Fibroblast of gingiva (primary cell): ENCODE measurements at places on chromosomes 3 and 15.
A peak's percentile ranks its signal among the peaks of the same experiment; 100 is the strongest.

- peak; percentile 51 for DNase-seq
Measured at GRCh38 chr3:82011336-82011735, 249.9 kb upstream of the GBE1 start.

- DNase-seq = no peak
Measured at GRCh38 chr3:160245261-160245800, 20.1 kb downstream of the C3orf80 start.

DNA sequence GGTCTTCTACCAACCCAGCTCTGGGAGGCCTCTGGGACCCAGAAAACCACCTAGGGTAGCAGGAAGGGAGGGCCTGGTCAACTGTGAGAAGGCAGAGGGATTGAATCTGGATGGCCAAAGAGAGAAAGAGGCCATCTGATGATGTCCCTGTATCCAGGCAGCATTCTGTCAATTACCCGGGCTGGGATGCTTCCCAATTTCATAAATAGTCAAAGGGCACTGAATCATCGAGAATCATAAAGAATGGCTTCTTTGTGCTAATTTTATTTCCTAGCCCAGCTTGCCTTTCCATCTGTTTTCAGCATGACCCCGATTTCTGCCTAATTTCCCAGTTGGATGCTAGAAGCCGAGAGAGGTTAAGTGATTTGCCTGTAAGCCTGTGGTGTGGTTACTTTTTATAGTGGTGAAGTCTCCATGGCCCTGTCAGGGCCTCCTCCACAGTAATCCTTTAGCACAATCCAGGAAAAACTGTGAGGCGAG is 129.2 kb downstream of the FAM43A start:
- no peak for DNase-seq

- DNase-seq = peak; percentile 97
Measured at GRCh38 chr15:67109141-67110034, 44.0 kb downstream of the SMAD3 start.

- peak; percentile 40 for DNase-seq
Measured at GRCh38 chr3:112984485-112984884, 6.3 kb upstream of the GTPBP8 start.

DNA sequence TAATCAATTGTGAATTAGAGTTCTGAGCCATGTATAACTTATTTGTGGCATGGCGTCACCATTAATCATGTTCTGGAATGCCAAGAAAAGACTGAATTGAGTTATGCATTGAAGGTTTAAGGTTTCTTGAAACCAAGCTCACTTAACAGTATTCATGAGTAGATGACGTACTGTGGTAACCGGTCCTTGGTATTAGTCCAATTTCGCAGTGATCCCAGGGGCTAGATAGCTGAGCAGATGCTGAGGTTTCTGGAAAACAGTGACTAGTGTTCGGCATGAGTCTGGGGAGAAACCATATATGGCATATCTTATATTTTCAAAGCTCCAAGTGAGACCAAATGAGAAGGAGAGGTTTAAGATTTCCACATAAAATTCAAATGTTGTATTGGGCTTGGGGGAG is 218.3 kb upstream of the LYSMD4 start:
- no peak for DNase-seq

DNA sequence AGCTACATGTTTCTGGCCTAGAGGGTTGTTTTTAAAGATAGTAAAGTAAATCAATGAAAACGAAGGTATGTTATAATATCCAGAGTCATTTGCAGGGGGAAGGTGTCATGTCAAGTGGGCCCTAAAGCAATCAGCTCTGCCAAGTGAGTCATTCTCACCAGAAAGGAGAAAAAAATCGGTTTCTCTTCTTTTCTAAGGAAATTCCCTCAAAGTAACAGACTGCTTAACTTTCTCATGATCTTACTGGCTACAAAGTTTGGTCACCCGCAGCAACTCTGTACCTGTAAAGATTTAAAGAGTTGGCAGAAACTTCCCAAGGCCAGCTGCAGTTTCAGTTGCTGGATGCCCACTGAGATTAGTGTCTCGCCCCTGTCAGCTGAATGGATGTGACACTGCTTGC is 5.5 kb upstream of the FSIP1 start:
- DNase-seq = no peak

- no peak for DNase-seq
Measured at GRCh38 chr3:20546636-20547035, 360.6 kb upstream of the SGO1 start.

- no peak for DNase-seq
Measured at GRCh38 chr3:122301063-122301462, 24.0 kb upstream of the CSTA start.

DNA sequence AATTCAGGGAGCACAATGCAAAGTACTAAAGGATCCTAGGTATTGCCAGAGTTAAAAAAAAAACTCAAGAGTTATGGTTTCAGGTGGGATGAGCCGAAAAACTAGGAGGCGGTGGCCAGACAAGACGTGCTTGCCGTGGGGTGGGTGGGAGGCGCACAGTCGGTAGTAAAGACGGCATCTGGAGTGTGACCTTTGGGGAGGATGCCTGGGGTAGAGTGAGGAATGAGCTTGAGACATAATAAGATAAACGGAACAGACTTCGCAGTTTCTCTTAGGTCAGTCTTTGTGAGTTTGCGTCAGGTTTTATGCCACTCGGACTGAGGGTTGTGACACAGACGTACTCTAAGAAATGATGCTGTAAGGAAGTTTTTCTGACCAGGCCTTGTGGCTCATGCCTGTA is 139.6 kb downstream of the LRRK1 start:
- DNase-seq = no peak

DNA sequence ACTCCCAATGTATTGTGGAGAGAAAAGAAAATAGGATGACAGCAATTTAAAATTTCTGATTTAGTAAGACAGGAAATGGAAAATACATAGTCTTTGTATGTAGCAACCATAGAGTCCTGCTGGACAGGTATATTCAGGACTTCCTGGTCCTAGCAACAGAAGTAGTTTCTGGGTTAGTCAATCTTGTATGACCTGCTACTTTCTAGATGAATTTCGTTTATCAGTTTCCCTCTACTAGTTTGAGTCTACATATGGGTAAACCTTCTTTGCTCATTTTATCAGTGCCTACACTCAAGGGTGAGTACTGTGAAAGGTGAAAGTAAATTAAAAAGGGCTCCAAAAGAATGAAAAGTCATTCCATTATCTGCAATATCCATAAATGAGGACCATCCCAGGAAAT is 309.8 kb downstream of the UNC13C start:
- no peak for DNase-seq

- DNase-seq = no peak
Measured at GRCh38 chr3:78757731-78758130, 1010.1 kb downstream of the ROBO1 start.

GRCh38 chr3:197002701-197003454 is 26.7 kb downstream of the MELTF start:
- peak; percentile 63 for DNase-seq

- DNase-seq = no peak
Measured at GRCh38 chr3:69200384-69201068, 78.1 kb upstream of the LMOD3 start.

- DNase-seq = no peak
Measured at GRCh38 chr3:37347941-37348340, 173.6 kb upstream of the LRRFIP2 start.

DNA sequence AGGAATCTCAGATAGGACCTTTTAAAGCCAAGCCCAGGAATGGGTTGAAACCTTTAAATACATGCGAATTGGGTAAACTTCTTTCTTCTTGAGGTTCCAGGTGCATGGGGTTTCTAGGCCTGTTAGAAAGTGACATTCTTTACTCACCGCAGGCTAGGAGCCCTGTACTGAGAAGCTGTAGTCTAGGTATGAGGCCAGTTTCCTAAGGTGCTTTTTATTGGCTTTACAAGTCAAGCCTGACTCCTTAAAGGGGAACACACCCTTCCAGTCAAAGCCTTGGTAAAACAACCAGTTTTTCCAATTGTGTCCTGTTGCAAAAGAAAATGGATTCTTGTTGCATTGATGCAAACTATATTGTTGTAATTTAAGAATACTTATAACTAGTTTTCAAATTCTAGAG is 76.1 kb upstream of the ATP11B start:
- no peak for DNase-seq

DNA sequence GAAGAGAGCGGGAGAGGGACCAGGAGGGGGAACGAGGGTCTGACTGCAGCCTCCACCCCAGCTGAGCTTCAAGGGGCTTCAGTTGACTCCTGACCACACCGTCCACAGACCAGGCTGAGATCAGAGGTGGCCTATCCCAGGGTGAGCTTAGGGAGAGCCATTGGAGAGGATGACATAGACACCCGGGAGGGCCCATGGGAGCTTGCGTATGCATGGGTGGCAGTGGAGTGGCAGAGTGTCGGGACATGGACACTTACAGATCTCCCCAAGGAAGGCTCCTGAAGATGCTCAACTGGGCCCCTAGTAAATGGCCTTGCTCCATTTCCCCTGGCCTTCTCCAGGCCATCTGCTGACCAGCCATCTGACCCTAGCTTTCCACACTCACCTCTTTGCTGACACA is 12.6 kb upstream of the ALAS1 start:
- no peak for DNase-seq

- DNase-seq = no peak
Measured at GRCh38 chr15:31732726-31733125, 297.6 kb upstream of the CHRNA7 start.

DNA sequence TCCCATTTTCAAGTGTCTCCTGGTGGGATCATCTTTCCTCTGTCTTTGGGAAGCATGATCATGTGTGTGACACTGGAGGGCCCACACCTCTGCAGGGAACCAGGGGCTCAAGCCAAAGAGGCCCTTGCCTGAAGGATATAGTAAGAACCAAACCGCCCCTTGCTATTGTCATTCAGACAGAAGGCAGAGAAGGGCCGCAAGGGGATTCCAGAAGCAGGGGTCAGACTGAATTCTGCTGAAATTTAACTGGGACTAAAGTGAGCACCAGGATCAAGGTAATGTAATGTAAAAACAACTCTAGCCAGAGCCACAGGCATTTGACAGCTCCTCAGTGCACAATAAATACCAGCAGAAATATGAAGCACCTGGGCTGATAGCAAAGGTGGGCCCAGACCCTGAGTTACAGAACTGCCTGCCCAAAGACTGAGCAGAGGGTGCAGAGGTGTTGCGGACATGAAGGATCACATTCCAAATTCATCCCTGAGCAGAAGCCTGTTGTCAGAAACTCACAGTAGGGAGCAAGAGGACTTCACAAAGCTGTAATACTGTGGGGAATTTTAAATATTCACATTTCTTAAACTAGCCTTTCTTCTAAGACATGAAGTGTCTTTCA is 46.0 kb upstream of the RASGRF1 start:
- no peak for DNase-seq

DNA sequence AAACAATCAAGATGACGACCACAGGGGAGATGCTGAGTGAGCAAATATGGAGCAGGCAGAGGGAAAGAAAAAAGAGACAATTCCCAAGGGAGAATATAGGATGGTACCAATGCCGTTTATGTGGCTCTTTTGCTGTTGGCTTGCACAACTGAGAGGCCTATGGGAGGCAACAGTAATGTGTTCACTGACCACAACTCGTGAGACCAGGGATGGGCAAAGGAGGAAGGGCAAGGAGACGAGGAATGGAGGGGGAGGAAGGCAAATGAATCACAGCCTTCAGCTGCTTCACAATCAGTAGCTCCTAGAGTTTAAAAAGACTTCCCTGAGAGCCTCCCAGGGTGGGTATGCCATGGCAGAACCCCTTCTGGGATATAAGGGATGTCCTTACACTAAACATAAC is 131.5 kb downstream of the SLC9A9 start:
- DNase-seq = no peak

DNA sequence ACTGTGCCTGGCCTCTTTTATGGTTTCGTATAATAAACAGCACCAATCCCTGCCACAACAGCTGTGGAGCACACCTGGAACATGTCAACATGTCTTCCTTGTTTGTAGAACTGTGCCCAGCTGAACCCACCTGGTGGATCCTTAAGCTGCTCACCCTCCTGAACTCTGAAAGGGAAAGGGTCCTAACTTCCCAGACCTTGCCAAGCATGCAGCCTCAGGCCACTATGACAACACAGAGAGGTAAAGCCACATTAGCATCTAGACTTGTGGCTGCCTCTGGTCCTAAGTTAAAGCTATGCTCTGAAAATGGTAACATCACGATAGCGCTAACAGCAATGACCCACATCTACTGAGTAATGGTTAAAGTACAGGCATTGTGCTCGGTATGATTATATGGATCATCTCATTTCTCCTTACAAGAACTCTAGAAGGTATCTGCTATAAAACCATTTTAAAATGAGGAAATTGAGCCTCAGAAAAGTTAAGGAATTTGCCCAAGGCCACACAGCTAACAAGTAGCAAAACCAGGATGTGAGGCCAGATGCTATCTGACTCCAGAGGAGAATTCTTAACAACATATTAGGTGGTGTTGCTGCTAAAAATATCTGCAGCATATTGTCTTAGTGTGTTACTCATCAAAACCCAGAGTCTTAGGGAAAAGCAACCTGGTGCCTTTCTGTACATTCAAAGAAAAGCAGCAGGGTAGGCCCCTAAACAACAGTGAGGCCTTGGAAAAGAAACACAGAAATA is 23.1 kb upstream of the HERC1 start:
- DNase-seq = no peak

- no peak for DNase-seq
Measured at GRCh38 chr3:43391621-43392020, 105.3 kb downstream of the SNRK start.
